ENCODE measurements at places on chromosomes 2 and 18.

- no peak for DNase-seq
Observed at GRCh38 chr2:159410276-159410675, 123.8 kb upstream of the WDSUB1 start.

DNA sequence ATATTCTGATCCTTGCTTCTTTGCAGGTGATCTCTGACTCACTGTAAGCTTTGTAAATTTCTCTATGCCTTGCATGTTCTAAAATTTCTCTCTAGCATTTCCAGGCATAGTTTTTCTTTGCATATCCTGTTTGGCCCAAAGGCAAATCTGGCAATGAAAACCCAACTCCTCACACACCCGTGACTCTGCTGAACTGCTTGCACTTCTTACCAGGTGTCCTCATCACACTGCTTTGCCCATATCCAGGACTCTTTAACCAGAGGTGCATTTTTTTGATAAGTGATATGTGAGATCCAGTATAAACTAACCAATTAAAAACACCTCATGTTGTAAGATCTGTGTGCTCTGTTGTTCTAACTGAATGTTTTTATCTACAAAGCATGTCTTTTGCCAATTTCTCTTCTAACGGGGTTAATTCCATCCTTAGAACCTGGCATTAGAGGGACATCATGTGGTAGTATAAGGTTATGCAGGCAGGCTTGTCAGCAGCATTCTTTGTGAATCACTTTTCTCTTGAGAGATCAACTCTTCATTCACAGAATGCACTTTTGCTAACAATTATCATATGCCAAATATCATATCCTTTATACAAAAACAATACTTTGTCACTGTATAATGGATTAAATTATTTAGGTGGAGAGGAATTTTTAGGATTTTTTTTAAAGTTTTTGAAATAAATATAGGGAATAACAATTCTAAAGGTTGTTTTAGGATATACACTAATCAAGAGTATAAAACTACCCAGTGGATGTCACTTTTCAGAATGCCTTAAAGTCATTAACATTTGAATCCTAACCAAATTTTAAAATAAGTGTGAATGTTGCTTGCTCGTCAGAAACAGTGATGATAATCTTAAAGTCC is 20.8 kb upstream of the TMX3 start:
- DNase-seq = peak; percentile 16

DNA sequence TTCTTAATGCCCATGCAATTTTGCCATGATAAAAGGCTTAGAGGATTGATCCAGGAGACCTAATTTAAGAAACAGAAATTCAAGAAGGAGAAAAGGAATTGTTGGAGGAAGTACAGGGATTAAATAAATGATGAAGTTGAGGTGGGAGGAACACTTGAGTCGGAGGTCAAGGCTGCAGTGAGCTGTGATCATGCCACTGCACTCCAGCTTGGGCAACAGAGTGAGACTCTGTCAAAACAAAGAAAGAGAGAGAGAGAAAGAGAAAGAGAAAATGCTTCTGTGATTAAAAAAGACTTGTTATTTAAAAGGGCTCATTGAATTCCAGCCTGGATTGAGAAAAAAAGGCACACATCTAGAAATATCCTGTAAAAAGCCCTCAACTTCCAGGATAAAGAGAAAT is 123.2 kb downstream of the B3GNT2 start:
- DNase-seq = no peak

- no peak for DNase-seq
Observed at GRCh38 chr2:199810422-199811171, 40.4 kb downstream of the FTCDNL1 start.

GRCh38 chr2:85878719-85879370 is 9.9 kb downstream of the ST3GAL5 start:
- no peak for DNase-seq

DNA sequence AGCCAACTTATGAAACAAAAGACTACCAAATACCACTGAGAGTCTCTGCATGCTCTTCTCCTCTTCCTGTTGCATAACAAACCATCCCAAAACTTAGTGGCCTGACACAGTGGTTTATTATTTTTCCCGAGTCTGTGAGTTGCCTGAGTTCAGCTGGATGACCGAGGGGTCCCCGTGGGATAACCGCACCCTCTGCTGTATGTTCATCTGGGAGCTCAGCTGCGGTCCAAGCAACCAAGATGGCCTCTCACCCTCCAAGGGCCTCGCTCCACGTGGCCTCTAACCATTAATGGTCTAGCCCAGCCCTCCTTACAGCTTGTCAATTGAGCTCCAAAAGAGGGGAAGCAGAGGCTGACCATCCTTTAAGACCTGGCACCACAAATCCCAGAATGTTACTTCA is 17.1 kb downstream of the ITM2C start:
- DNase-seq = no peak

- no peak for DNase-seq
Observed at GRCh38 chr2:69890881-69891280, 2.9 kb upstream of the SNRNP27 start.

DNA sequence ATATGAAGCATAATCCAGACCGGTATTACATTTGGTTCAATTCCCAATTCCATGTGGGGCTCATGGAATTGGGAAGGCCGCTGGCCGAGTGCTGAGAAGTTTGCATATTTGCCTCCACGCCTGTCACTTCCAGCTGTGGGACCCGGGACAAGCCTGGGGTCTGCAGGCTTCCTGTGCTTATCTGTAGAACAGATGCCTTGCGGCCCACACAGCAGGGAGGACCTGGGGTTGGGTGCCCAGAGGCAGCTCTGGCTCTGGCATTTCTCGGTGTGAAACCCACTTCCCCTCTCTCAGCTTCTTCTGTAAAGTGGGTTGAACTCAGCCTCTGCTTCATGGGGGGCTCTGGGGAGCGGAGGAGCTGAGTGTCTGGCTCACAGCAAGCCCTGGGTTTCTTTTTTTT is 97.9 kb downstream of the SH3BP4 start:
- DNase-seq = no peak

Data from NCI-H2107 (cell line).